SK-MEL-5 (cell line): ENCODE measurements at places on chromosomes 6 and 20.

DNA sequence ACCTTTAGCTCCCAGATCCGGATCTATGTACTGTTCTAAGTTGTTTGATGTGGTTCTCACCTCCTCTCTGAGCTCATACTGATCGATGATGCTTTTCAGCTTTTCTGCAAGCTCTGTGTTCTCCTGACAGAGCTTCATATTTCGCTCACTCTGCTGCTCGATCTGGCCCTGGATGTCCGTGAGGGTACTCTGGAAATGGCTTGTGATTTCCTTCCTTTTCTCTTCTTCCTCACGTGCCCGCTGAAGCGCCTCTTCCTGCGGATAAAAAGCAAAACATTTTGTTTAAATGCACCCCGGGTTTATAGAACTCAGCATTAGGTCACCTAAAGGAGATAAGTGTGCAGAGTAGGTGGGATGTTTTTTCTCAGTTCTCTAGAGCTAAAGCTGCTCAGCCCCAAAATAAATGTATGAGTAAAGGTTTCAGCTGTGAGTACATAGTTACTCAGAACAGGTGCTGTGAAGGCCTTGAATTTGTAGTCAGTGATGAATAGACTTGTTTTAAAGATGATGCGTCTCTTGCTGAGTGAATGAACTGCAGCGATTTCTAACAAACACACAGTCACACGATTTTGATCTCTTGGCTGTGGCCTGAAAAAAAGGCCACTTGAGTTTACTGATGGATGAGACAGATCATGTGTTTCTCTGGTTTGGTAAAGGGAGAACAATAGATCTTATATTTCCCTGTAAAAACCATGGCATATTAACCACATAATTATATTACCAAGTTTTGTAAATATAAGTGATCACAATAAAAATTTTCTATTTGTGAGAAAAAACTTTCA, 29.1 kb downstream of the TXLNB start:
- DNase-seq: peak; percentile 70

DNA sequence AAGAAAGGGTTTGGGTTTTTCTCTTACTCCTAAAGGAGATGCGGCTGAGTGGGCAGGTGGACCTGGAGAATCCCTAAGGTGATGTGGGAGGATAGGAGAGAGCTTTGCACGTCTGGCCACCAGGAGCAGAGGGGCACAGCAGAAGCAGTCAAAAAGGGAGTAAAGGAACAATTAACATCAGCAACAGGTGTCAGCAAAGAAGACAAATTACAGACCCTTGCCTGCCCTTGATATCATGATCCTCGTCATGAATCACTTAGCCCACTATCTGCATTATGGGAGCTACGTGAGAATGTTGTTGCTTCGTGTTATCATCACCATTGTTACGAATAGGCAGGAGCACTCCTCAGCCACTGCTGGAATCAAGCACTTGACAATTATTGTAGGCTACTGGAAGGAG, 25.5 kb upstream of the ARG1 start:
- no peak for DNase-seq

GRCh38 chr20:39067526-39068216, 105.5 kb downstream of the DHX35 start:
- DNase-seq: no peak

GRCh38 chr20:18683839-18684238, 96.0 kb downstream of the DTD1 start:
- DNase-seq: no peak

- no peak for DNase-seq
These were observed 234.5 kb downstream of the LRFN2 start for GRCh38 chr6:40352527-40353170.

- no peak for DNase-seq
These were observed 67.6 kb downstream of the LCA5 start for GRCh38 chr6:79469376-79470246.

DNA sequence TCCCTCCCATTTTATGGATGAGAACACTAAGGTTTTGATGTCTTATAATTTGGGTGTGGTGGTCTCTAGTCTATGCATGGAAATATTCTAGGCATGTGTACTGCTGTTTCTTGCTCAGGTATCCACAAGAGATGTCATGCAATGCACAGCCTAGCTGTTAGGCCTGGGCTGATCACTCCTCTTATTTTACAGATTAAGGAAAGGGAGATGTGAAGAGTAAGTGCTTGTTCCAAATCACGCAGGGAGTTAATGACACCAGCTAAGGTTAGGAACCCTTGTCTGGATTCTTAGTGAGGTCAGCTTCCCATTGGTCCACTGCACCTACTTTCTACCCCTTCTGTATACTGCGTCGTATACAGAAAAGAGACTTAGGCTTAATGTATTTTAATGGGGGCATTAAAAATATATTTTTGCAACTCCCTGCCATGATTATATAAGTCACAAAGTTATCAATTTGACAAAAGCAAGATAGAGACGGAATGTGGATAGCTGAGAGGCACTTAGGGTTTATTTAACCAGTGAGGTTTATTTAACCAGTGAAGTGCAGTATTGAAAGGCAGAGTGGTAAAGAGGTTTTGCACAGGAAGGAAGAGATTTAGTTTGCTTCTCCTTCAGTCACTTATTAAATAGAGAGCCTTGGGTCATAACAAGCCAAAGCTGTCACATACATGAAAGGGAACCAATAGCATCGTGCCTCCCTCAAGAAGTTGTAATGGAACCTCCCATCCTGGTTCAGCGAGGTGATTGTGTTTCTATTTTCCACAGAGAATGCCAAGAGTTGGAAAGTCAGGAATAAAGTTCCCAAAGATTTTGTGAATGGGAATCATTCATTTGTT, 95.0 kb upstream of the FAM184A start:
- DNase-seq: no peak

DNA sequence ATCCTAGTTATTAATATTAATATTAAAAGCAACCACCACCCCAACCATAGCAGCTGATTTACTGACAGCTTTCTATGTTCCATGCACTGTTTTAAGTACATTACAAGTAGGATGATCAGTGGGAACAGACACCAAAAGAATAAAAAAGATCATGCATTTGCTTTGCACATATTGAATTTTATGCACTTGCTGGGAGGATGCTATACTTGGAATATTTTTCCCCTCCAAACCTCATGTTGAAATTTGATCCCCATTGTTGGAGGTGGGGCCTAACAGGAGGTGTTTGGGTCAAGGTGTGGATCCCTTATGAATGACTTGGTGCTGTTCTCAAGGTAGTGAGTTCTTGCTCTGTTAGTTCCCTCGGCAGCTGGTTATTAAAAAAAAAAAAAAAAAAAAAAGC, 178.9 kb upstream of the MYLIP start:
- peak; percentile 39 for DNase-seq

DNA sequence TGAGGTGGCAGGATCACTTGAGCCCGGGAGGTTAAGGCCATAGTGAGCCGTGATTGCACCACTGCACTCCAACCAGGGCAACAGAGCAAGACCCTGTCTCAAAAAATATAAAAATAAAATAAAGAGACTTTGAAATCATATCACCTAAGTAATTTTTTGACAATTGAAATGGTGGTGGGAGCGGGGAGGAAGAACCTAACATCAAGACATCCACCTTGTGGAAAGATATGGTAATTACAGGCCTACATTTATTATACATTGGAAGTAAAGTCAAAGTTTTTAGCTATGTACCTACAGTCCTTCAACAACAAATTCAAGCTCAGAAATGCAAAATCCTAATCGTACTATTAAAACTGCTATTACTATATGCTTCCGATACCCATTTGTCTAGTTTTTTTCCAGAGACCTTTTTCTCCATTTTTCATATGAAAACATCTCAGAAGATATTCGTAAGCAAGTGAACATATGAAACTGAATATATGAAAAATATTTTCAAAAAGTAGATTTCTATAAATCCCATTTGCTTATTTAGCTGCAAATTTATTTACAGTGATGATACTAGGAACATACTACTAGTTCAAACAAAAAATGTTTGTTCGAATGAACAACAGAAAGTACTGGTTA, 83.3 kb downstream of the SYCP2 start:
- DNase-seq: peak; percentile 61

DNA sequence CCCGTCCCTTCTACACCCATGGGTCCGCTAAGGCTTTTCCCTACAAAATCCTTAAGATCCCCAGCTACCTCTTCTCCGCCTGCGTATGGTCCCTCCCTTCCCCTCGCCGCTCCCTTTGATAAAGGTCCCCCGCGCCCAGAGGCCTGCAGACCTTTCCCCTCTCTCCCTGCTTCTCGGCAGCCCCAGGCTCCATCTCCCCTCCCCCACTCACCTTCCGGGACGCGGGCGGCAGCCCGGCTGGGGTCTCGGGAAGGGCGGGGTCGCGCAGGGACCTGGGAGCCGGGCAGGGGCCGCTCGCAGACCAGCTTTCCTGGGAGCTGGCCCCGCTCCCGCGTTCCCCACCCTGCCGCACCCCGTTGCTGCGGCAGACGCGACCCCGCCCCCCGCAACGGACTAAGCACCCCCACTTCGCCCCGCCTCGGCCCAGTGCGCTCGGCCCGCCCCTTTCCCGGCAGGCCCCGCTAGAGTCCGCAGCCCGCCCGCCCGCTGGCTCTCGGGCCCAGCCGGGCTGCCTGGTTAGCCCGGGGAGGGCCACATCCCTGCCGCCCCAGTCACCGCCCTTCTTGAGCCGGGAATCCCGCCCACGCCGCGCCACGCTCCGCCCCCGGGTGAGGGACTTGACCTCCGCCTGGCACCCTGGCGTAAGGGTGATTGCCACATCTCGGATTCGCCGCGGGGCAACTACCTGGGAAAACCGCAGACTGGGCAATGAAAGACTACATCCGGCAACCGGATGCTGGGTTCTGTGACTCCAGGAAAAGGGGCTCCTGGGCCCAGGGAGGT, at the start of gene FLOT1:
TSS of gene FLOT1 (minus strand) at position 372 of the 783 bp plus-strand sequence. CDS start 498 bp downstream, outside the sequence.
- DNase-seq: peak; percentile 93
